Breast epithelium (tissue), 4 donors: ENCODE measurements at places on chromosomes 12 and 14.

DNA sequence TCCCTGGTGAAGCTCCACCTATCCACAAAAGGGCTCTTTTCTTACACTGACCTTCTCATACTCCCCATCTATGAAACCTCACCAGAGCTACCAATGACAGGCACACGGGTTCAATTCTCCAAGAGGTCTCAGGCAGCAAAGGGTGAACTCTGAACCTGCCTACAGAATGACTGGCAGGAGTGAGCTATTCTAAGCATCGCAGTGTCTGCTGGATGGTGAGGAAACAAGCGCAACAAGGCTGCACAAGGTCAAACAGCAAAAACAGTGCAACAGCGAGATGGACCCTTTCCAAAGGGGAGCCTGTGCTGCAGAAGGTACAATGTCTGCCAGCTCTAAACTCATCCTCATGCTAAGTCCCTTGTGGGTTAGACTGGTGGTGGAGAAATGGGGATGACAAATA, 22.0 kb downstream of the TMCC3 start:
- no peaks in the 10 kb centered on the region for H3K36me3 ChIP-seq
- no peaks in the 10 kb centered on the region for H3K27me3 ChIP-seq
- H3K27ac ChIP-seq, result no peak overlapping the region
- DNase-seq, result no peak
- no peak overlapping the region for H3K4me3 ChIP-seq

GRCh38 chr14:101947904-101948665, 16.3 kb upstream of the DYNC1H1 start:
- peak; percentile 100 for DNase-seq
- H3K36me3 ChIP-seq, result no peaks in the 10 kb centered on the region

GRCh38 chr12:53954694-53955035, at the start of gene HOXC12:
HOXC12 (plus strand) TSS chr12:53954903; CDS start chr12:53954930, 27 bp downstream.
- no peaks in the 10 kb centered on the region for H3K36me3 ChIP-seq
- H3K27me3 ChIP-seq, result peaks cover 99% of the 10 kb centered on the region
- H3K27ac ChIP-seq, result no peak within 1 kb of the TSS

DNA sequence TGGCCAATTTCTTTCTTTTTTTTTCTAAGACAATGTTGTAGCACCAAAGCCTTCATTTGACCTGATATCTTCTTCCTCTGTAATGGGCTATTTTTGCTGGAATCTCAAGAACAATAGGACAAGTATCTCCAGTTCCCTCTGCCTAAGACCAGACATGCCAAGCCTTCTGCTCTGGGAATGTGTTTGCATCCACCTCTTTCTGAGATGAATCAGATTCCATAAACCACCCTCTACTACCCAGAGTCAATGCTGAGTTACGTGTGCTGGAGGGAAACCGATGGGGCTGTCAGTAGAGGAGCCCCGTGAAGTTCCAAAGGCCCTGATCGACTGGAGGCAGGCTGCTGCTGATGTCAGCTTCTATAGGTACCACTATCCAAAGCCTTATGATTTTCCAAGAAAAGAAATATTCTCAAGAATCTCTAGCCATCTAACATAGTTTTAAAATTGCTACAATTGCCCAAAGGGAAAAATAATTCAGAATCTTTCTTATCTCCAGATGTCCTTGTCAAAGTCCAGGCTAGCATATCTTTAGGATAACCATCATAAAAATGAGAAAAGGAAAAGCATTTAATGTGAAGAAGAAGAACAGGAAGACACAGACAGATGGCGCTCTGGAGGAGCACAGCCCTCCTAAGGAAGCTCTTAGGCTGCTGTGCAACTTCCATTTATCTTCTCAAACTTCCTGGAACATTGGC, 101.9 kb downstream of the SLC8A3 start:
- H3K4me3 ChIP-seq, result no peak overlapping the region
- no peaks in the 10 kb centered on the region for H3K36me3 ChIP-seq
- no peak for DNase-seq
- H3K27me3 ChIP-seq, result peaks cover 22% of the 10 kb centered on the region
- no peak overlapping the region for H3K27ac ChIP-seq

GRCh38 chr12:24948420-24948756, 513 bp downstream of the BCAT1 start:
- no peaks in the 10 kb centered on the region for H3K27me3 ChIP-seq
- no peaks in the 10 kb centered on the region for H3K4me1 ChIP-seq
- H3K27ac ChIP-seq, result no peak overlapping the region
- H3K36me3 ChIP-seq, result no peaks in the 10 kb centered on the region
- peak overlapping the region; percentile 69 for H3K4me3 ChIP-seq

- no peaks in the 10 kb centered on the region for H3K27me3 ChIP-seq
- no peak overlapping the region for H3K27ac ChIP-seq
- DNase-seq, result no peak
- H3K4me3 ChIP-seq, result peak overlapping the region; percentile 9
Observed at GRCh38 chr14:30440961-30441360, 118.0 kb upstream of the G2E3 start.

DNA sequence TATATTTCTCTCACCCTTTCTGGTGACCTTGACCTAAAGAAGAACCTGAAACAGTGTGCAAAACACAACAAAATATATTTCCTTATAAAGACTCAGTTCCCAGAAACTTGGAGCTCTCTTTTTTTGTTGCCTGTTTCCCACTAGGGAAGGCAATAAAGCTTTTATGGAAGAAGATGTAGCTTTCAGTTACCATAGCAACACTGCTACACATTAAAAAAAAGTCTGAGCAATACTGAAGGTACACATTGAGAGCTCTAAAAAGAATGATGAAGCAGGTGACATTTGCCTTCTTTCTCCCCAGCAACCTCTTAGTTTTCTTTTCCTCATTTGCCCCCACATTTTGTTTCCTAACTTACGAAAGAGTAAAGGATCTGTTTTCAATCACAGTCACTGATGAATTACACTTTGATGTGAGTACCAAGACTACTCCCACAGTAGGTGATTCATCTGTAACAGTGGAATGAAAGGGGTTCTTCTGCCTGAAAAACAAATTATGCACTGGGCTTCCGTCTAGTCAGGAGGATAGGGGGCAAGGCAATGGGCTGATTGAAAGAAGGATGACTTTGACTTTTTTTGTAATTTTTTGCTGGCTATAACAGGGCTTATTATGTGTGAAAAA, 1.1 kb upstream of the CATSPERB start:
- H3K4me1 ChIP-seq, result no peaks in the 10 kb centered on the region
- no peak overlapping the region for H3K4me3 ChIP-seq
- no peaks in the 10 kb centered on the region for H3K27me3 ChIP-seq
- no peak for DNase-seq
- no peaks in the 10 kb centered on the region for H3K36me3 ChIP-seq

- H3K4me3 ChIP-seq, result no peak overlapping the region
- no peaks in the 10 kb centered on the region for H3K36me3 ChIP-seq
- no peak overlapping the region for H3K27ac ChIP-seq
- DNase-seq, result no peak
- H3K27me3 ChIP-seq, result no peaks in the 10 kb centered on the region
Observed at GRCh38 chr14:26424537-26424936, 173.3 kb downstream of the NOVA1 start.

DNA sequence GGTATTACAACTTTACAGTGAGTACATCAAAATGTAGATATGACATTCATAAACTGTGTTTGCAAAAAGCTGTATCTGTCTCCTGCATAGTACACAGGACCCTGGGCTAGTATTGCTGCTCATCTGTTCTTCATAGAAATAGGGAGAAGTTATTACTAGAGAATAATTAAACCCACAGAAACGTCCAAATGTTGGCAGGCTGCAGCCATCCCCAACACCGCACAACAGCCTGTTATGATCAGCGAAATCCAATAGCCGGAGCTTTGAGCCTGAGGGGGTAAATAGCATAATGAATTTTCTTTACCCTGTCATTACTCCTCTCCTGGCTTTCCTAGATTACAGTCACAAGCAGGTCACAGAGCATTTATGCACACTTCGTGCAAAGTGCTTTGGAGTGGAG, 178.0 kb downstream of the DACT1 start:
- no peaks in the 10 kb centered on the region for H3K27me3 ChIP-seq
- no peaks in the 10 kb centered on the region for H3K36me3 ChIP-seq
- DNase-seq, result no peak
- no peak overlapping the region for H3K4me3 ChIP-seq

- no peak for DNase-seq
- H3K4me1 ChIP-seq, result peaks cover 12% of the 10 kb centered on the region
- H3K27ac ChIP-seq, result peak overlapping the region; percentile 85
- no peaks in the 10 kb centered on the region for H3K27me3 ChIP-seq
- H3K4me3 ChIP-seq, result no peak overlapping the region
Observed at GRCh38 chr14:68576031-68576430, 216.8 kb downstream of the ZFP36L1 start.

DNA sequence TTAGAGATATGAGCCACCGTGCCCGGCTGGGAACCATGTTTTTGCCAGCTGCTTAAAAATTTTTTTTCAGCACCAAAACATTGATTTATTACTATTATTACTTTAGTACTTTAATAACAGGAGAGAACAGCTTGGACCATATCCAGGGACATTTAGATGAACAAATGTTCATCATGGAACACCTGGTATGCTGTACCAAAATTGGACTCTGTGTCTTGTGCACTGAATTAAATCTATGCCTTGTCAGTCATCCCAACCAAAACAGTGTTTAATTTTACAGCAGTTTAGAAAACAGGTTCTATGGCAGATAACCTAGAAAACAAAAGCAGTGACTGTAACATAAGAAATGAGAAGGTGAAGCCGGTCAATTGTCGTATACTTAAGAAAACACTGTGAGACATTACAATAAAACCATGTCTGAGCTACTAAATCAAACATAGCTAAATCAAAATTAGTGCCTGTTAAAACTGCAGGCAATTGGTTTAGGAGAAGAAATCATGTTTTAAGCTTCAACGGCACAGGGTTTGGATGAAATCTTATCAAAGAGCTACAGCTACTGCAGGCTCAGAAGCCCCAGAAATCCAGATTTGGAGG, 58.2 kb upstream of the PYGL start:
- no peaks in the 10 kb centered on the region for H3K4me1 ChIP-seq
- no peak overlapping the region for H3K4me3 ChIP-seq
- no peaks in the 10 kb centered on the region for H3K27me3 ChIP-seq
- no peak for DNase-seq
- H3K27ac ChIP-seq, result no peak overlapping the region
- H3K36me3 ChIP-seq, result no peaks in the 10 kb centered on the region

- H3K4me3 ChIP-seq, result no peak overlapping the region
- no peaks in the 10 kb centered on the region for H3K27me3 ChIP-seq
- no peak overlapping the region for H3K27ac ChIP-seq
- H3K36me3 ChIP-seq, result no peaks in the 10 kb centered on the region
Observed at GRCh38 chr14:101196795-101197590, 293.5 kb upstream of the RTL1 start.

DNA sequence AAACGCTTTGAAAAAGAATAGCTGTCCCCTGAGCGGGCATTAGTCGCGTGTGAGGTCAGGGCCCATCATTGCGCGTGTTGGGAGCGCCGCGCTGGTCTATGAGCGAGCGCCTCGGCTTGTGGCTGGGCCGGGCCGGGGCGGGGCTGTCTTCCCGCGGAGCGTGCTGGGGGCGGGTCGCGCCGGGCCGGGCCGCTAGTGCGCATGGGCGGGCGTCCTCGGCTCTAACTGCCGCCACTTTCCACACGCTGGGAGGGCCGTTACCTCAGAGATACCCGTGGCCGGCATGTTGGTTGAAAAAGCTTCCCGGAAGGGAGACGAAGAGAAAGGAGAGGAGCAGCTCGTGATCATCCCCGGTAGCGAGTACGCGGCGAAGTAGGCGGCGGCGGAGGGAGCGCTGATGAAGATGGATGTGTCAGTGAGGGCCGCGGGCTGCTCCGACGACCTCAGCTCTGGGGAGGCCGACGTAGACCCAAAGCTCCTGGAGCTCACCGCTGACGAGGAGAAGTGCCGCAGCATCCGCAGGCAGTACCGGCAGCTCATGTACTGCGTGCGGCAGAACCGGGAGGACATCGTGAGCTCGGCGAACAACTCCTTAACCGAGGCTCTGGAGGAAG, at the start of gene EID3:
TSS of gene EID3 (plus strand) at position 202 of the 614 bp plus-strand sequence. CDS start at position 398, 196 bp downstream.
- peak; percentile 78 for DNase-seq
- no peaks in the 10 kb centered on the region for H3K36me3 ChIP-seq
- H3K4me1 ChIP-seq, result no peaks in the 10 kb centered on the region
- no peaks in the 10 kb centered on the region for H3K27me3 ChIP-seq
- H3K27ac ChIP-seq, result peak within 1 kb of the TSS; percentile 80

DNA sequence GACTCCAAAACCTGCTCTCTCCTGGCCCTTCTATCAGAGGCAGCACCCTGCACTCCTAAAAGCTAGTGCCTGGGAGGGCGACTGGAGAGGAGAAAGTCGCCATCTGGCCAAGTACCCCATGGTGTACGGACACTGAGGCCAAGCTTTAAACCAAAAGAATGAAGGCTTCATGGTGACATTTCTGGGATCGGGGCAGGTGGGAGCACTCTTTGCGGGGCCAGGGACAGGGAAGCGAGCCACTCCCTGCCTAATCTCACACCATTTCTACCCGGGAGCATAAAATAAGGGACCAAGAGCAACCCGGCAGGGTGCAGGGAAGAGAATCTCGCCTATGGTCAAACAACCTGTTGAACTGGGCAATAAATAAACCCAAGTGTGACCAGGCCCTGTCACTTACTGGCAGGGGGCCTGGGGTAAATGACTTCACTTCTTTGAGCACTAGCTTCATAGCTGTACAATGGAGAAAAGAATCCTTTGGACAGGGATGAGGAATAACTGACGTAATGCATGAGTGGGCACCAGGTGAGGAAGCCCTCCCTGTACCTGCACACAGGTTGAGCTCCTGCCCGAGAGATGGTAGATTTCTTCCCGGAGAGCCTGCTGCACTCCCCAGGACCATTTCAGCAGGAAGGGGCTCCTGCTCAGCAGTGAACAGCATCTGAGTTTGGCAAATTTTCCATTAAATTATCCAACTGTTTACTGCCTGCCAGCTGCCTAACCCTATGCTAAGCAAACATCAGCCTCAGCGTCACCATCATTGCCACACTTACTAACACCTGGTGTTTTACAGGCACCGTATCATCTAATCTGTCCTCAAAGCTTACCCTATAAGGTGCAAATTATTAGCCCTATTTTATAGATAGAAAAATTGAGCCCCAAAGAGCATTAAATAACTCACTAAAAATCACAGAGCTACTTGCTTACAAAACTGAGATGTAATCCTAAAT, 2.0 kb downstream of the SERPINA1 start:
- peak overlapping the region; percentile 25 for H3K27ac ChIP-seq
- no peak for DNase-seq
- no peak overlapping the region for H3K4me3 ChIP-seq
- H3K36me3 ChIP-seq, result no peaks in the 10 kb centered on the region

DNA sequence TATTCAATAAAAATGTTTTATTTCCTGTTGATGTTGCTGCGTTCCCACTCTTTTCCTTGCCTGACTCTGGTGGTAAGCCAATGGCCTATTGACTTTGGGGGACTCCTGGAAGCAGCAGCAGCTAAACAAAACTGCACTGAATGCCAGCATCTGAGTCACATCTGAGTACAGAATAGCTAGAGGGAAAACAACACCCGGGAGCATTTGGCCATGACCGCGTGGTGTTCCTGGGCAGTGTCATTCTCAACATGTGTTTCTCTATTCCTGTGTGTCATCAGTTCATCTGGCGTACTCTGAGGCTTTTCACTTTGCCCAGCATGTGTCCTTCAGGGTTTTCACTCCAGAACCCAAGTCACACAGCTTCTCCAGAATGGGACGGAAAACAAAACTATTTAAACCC, 238.8 kb downstream of the PAWR start:
- H3K4me1 ChIP-seq, result no peaks in the 10 kb centered on the region
- peak overlapping the region; percentile 72 for H3K27ac ChIP-seq
- H3K27me3 ChIP-seq, result no peaks in the 10 kb centered on the region
- H3K36me3 ChIP-seq, result no peaks in the 10 kb centered on the region
- H3K4me3 ChIP-seq, result no peak overlapping the region
- DNase-seq, result peak; percentile 64

- H3K4me1 ChIP-seq, result no peaks in the 10 kb centered on the region
- no peak overlapping the region for H3K27ac ChIP-seq
- no peaks in the 10 kb centered on the region for H3K36me3 ChIP-seq
- H3K4me3 ChIP-seq, result no peak overlapping the region
- peaks cover 4% of the 10 kb centered on the region for H3K27me3 ChIP-seq
Observed at GRCh38 chr12:54222609-54223008, 33.8 kb upstream of the SMUG1 start.
